ENCODE measurements at places on chromosomes 4 and X.

DNA sequence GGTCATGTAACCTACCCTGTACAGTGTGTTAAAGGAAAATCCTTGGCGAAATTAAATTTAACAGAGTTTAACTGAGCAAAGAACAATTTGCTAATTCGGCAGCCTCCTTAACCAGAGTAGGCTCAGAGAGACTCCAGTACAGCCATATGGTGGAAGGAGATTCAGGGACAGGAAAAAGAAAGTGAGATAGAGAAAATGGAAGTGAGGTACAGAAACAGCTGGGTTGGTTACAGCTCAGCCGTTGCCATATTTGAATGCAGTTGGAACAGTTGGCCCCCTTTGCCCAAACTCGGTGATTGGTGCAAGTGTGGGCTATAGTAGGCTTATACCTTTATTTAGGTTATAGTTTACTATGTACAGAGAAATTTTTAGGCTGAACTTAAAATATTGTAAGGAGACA, 48.8 kb upstream of the GBA3 start:
- no peak for DNase-seq

- no peak for DNase-seq
These were observed 183.5 kb downstream of the PCDH7 start for GRCh38 chr4:30903502-30904214.

DNA sequence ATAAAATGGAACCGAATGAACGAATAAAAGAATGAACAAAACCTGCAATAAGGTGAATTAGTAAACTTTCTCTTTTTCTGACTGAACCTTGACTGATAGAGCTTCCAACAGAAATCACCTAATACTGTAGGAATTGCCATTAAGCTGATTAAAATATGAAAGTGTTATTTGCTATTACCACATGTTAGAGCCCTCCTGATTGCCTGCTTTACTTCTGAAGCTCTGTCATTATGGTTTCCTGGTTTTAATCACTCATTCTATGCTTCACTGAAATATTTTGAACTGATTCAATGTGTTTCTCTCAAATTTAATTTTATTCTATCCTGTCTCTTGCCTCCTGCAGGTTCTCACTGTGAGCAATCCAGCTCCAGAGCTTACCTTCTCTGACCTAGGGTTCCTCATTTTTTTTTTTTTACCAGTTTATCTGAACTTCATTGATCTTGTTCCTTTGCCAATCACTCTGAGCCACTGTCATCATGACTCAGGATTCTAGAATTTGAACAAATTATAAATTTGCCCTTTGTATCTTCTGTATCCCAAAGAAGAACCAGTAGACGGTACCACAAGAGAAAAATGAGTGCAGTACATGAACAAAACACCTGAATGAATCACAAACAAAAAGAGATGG, 48.1 kb upstream of the UGT2B15 start:
- no peak for DNase-seq

- no peak for DNase-seq
These were observed 856.8 kb downstream of the STIM2 start for GRCh38 chr4:27717431-27717755.

DNA sequence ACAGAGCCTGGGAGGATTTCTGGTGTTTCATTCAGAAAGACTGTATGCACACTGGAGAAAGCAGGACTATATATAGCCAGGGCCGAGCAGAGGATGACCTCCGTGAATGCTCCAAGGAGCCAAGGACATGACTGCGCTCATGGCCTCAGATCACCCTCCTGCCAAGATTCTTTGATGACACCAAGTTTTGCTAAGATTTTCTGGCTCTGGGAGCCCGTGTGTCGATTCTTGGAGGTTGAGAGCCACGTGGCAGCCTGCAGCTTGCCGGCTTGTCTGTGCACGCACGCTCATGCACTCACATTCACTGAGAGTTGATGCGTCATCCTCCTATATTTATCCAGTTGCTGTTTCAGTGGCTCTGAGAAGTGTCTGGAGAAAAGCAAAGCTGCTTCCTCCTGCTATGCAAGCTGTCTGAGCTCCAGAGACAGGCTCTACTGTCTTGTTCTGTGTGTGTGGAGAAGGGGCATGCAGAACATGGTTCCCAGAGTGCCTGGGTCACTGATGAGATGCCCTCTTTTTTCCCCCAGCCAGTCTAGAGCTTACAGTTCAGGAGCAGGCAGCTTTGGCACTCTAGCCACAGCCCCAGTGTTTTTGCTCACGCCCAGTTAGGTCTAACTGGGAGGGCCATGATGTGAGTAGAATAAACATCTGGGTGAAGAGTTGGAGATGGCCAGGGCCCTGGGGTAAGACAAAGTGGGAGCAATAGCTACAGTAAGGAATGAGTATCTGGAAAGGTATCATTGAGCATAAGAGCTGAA, 64.9 kb upstream of the SCOC start:
- no peak for DNase-seq

GRCh38 chr4:132540268-132540667, 608.8 kb upstream of the PCDH10 start:
- DNase-seq: no peak

- DNase-seq: no peak
These were observed 63.2 kb upstream of the BMP3 start for GRCh38 chr4:80967346-80967745.

DNA sequence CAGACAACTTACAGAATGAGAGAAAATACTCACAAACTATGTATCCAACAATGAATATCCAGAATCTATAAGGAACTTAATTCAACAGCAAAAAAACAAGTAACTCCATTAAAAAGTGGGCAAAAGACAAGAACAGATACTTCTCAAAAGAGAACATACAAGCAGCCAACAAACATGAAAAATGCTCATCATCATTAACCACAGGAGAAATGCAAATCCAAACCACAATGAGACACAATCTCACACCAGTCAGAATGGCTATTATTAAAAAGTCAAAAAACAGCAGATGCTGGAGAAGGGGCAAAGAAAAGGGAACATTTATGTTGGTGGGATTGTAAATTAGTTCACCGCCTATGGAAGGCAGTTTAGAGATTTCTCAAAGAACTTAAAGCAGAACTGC, 150.3 kb downstream of the FGF16 start:
- DNase-seq: no peak

Data from cortex of kidney (tissue), 1 donor.